Stimulated activated memory B cell treated with anti-CD40 and anti-IgM and Interleukin-4, amounts not matched to agents 10 μg/mL and 1 μg/mL and 100 μg/mL, for 72 hours (primary cell): ENCODE measurements at places on chromosomes 16 and 17.

DNA sequence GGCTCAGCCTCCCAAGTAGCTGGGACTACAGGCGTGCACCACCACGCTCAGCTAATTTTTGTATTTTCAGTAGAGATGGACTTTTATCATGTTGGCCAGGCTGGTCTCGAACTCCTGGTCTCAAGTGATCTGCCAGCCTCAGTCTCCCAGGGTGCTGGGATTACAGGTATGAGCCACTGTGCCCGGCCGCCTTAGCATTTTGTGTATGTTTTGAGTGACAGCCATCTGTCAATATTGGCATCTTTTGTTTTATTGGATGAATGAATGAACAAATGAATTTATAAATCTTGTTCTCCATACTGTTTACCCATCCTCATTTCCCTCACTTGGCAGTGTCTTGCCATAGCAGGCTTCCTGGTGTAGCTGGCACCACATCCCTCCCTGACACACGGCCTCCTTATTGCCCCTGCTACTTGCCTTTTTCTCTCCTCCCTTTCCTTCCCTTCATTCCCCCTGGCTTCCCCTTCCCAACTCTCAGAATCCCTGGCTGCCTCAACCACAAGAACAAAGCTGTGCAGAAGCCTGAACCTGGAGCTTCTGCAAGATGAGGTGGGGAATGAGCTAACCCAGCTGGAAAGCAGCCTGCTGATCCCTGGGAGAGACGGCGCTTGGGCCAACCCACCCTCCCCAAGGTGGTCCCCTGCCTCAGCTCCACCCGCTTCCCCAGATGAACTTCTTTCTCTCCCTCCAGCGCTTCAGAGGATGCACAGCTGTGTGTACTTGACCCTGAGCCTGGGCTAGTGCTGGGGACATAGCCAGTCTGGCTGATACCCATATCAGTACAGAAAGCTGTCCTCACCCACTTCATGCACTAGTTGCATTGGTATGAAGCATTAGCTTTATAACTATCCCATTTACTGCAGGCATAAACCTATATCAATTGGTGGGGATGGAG is 34.3 kb downstream of the WNT9B start:
- peak; percentile 4 for ATAC-seq

GRCh38 chr17:56297184-56297583 is 143.9 kb downstream of the ANKFN1 start:
- ATAC-seq: no peak

GRCh38 chr17:20191056-20191455 is 181.9 kb downstream of the SPECC1 start:
- ATAC-seq: no peak

- ATAC-seq: peak; percentile 21
Observed at GRCh38 chr17:7886227-7887037, 2.2 kb upstream of the CHD3 start.

GRCh38 chr17:82632451-82632850 is 15.8 kb downstream of the WDR45B start:
- ATAC-seq: peak; percentile 57

DNA sequence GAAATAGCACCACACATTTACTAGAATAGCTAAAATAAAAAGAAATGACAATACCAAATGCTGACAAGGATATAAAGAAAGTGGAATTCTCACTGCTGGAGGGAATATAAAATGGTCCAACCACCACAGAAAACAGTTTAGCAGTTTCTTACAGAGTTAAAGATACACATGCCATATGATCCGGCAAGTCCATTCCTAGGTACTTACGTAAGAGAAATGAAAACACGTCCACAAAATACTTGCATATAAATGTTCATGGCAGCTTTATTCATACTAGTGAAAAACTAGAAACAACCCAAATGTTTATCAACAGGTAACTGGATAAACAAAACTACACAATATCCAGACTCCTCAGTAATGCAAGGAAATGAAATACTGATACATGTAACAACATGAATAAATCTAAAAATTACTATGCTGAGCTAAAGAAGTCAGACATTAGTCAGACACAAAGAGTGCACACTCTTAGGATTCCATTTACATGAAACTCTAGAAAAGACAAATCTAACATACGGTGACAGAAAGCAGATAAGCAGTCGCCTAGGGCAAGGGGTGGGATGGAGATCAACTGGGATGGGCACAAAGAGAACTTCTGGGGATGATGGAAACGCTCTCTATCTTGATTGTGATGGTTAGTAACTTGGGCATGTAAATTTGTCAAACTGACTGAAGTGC is 76.4 kb downstream of the SMG6 start:
- ATAC-seq: no peak

- no peak for ATAC-seq
Observed at GRCh38 chr17:6279659-6280058, 155.3 kb downstream of the AIPL1 start.

- no peak for ATAC-seq
Observed at GRCh38 chr17:69810326-69810965, 264.6 kb upstream of the KCNJ16 start.

DNA sequence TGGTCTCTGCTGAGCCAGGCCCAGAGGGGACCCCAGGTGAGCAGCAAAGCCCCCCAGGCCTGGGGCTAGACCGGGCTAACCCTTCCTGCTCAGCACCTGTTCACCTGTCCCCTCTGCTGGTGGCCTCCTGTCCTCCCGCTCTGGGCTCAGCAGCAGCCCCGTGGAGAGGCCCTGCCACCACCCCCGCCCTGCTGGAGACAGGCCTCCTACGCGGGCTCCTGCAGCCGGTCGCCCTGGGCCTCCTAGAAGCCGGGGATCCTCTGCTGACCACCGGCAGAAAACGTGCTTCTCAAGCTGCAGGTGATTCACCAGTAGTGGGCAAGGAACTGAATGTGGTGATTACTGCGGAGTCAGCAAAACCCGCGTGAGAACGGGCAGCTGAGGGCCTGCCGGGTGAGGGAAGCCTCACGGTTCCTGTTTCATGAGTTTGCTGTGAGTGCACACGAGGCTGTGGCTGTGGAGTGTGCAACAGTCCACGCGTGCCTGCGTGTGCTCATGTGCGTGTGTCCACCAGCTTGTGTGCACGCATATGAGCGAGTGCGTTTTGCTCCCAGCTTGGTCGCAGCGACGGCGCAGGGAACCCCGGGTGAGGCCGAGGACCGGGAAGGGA is 792 bp downstream of the SECTM1 start:
- peak; percentile 59 for ATAC-seq

- no peak for ATAC-seq
Observed at GRCh38 chr17:13518261-13519000, 83.3 kb downstream of the HS3ST3A1 start.

- no peak for ATAC-seq
Observed at GRCh38 chr16:68281368-68282063, 17.2 kb downstream of the SLC7A6 start.

DNA sequence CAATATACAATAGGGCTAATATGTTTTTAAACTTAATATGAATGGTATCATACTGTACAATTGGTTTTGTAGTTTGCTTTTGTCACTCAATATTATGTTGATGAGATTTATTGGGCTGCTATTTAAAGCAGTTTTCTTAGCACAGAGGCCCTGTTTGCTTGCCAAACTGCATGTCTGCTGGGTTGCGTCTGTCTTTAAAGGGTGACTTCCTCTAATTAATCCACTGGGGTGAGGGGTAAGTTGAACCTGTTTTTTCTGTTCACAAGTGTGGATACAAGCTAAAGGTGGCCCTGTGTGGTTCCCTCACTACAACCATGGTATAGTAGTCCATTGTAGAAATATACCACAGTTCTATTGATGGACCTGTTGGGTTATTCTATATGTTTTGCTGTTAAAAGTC is 19.7 kb downstream of the TTC19 start:
- ATAC-seq: no peak
